ENCODE measurements at places on chromosomes 2 and 18.
A peak's percentile ranks its signal among the peaks of the same experiment; 100 is the strongest.

GRCh38 chr2:152037743-152038435 is 61.0 kb downstream of the CACNB4 start:
- DNase-seq = no peak

- no peak for DNase-seq
These were observed 1.0 kb upstream of the ESPNL start for GRCh38 chr2:238098901-238099713.

DNA sequence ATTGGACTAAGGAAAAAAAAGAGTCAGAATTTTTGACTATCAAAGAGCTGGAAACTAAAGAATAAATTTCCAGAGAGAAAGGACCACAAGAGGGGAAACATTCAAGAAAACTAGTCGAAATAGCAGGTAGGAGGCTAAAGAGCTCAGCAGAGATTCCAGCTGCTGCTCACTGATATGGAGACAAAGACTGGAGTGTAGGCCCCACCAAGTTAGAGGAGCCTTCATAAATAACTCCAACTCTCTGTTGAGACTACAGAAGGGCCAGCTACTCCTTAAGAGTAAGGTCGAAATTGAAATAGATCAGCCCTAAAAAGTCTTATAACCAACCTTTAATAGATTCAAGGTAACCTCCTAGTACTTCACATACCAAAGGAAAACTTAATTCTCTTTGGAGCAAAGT is 31.1 kb downstream of the SS18 start:
- no peak for DNase-seq

GRCh38 chr2:133377021-133377481 is 191.2 kb downstream of the NCKAP5 start:
- no peak for DNase-seq

- DNase-seq = no peak
These were observed 440.3 kb upstream of the MC4R start for GRCh38 chr18:60812921-60813320.

DNA sequence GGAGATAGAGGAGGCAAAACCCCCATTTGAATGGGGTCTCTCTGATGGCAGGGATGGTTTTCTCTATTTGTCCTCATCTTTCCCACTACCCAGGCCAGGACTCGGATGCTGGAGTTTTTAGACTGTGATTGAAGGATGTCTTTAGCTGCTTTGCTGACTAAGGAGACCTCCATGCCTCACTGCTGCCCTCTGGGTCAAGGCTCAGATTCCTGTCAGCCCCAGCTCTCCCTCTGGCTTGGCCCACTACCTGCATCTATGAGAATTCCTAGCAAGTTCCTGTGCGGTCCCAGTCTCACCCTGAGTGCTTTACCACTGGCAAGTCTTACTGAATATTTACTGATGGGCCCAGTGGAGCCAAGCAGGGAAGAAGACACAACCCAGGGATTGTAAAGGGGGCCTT is 184.0 kb downstream of the CELF4 start:
- DNase-seq = no peak

GRCh38 chr18:6221602-6222014 is 193.1 kb downstream of the L3MBTL4 start:
- DNase-seq = no peak

DNA sequence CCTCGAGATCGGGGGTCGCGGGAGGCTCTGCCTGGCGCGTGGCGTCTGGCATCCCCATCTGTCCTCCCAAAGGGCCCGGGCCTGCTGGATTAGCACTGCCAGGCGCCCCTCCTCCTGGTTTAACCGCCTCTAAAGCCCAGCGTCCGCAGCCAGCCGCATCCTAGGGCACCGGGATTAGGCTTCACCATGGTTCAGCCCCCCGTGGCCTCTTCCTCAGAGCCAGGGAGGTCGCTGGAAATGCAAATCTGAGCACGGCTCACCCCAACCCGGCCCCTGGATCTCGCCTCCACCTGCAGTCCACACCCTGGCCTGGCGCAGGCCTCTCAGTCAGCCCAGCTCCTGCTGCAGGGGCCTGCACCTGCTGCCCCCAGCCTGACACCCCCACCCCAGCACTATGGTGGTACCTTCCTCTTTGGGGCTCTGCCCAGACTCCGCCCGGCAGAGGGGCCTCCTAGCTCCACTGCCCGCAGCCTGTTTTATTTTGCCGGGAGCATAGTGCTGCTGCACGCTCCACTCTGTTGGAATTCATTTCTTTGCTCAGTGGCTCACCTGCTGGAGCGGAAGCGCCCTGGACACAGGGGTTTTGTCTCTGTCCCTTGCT is 13.2 kb downstream of the PRELID3A start:
- DNase-seq = peak; percentile 33

DNA sequence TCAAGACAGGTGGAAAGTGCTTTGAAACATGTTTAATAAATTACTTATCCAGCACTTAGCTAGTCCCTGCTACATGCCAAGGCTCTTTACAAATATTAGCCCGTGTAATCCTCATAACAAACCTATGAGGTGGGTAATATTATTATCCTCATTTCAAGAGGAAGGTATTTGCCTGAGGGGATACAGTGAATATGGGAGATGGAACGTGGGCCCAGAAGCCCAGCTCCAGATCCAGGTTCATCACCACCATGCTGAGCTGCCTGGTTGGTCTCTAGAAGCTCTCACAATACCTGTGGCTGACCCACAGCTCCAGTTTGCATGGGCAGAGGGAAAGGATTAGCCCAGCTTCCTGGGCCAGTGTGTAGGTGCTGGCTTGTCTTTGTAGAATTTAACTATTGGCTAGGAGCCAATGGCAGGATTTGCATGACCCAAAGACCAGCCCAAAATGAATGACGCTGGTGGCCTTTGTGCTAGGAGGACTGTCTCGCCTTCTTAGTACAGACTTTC is 61.6 kb upstream of the ATP8B1 start:
- no peak for DNase-seq

GRCh38 chr2:148122788-148123187 is 101.9 kb downstream of the MBD5 start:
- DNase-seq = no peak

- DNase-seq = no peak
These were observed 605 bp downstream of the ZNF2 start for GRCh38 chr2:95166065-95166763.
